ENCODE measurements at places on chromosomes 5 and 9.

GRCh38 chr9:113675475-113675941 is 200.6 kb upstream of the ZNF618 start:
- no peak for DNase-seq

DNA sequence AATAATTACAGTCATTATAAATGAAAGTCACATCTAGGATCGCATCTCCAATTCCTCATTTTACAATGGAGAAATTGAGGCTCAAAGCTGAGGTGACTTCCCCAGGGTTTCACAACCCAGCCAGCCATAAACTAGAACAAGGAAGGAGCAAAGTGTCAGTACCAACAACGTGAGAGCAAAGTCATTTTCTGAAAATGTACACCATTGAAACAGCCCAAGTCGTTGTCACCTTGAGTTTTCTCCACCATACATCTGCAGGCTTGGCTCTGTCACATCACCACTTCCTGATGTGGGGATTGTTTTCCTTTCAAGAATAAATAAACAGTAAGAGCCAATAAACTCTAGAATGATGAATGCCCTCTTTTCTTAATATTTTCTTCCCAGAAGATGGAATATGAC is 184.5 kb upstream of the PTGER4 start:
- DNase-seq, result no peak

GRCh38 chr9:121199921-121200320 is 1.7 kb downstream of the RAB14 start:
- no peak for DNase-seq

- DNase-seq, result no peak
These were observed 569.6 kb upstream of the BRINP1 start for GRCh38 chr9:119938871-119939270.

DNA sequence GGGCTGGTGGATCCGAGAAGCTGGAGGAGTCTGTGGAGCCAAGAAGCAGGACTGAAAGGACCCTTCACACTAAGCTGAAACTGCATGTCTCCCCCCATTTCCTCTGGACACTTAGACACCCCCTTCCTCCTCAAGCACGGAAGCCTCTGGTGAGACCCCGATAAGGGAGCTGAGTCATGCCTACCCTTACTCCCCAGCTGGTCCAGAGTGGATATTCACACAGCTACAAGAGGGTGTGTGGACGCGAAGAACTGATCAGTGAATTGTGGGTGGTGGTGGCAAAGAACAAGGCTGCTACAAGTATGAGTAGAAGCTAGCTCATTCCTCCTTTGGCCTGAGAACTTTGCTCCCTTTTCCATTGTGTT is 4.3 kb downstream of the TLN1 start:
- DNase-seq, result no peak

- no peak for DNase-seq
These were observed 145.9 kb downstream of the HINT1 start for GRCh38 chr5:131019111-131019510.

DNA sequence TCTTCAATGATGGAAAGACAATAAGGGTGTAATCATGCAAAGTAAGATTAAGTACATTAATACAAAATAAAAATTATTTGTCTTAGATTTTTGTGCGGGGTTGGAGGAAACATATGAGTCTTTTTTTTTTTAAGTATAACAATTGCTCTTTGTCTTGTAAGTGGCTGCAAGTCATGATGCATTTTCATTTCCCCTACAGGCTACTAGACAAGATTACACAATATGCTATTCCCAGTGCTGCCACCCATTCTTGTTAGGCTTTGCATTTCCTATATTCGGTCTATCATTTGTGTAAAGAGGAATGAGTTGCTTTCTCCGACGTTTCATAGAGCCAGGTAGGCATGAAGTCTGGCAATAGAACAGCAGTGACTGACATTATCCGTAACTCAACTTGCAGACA is 294.2 kb upstream of the CYLC2 start:
- DNase-seq, result no peak

DNA sequence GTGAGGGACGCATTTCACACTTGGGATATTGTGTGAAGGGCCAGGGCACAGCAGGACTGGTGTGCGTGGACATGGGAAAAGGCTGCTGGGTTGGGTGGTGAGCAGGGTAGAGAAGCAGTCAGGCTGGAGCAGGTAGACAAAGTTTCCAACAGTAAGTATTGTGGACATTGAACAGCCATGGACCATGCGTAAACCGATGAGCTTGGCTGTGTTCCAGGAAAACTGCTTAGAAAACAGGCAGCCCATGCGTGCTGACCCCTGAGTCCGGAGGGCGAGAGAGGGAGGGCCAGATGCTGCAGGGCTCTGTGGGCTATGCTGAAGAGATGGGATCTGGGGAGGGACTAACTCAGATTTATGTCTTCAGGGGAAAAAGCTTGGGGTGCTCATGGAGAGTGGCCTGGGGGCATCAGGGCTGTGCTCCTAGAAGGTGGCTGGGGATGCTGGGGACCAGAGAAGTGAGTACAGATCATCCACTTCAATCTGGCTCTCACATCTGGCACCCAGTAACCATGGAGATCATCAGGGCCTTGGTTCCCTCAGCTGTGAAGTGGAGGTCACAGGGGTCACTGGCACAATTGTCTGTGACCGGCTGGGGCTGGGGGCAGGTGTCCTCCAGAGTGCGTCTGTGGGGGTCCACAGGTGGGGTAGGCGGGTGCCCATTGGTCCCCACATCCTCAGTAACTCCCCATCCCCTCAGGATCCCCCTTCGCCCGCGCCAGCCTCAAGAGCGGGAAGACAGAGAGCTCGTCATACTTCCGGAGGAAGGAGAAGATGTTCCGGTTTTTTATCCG is 93.3 kb downstream of the CACNA1B start:
- DNase-seq, result no peak

DNA sequence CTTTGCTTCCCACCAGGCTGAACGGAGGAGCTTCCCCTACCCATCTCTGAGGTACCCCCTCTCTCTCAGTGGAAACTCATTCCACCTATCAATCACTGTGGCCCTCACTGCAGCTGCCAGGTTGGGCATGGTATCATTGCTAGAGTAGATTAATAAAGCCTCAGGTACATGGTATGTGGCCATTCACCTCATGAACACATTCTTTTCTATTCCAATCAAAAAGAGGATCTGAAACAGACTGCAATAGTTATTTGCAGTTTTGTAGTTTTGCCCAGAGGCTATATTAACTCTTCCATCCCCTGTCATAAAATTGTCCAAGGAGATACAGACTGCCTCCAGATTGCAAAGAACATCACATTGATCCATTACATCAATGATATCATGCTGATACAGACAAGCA is 85.8 kb upstream of the MVB12B start:
- DNase-seq, result no peak

GRCh38 chr5:80238778-80239679 is 16.8 kb downstream of the SERINC5 start:
- peak; percentile 43 for DNase-seq

- DNase-seq, result no peak
These were observed 178.3 kb upstream of the ZNF608 start for GRCh38 chr5:124924729-124925128.

- no peak for DNase-seq
These were observed 52.8 kb upstream of the CCDC112 start for GRCh38 chr5:115349001-115349817.

- no peak for DNase-seq
These were observed 26.7 kb downstream of the RNF145 start for GRCh38 chr5:159182691-159183090.

DNA sequence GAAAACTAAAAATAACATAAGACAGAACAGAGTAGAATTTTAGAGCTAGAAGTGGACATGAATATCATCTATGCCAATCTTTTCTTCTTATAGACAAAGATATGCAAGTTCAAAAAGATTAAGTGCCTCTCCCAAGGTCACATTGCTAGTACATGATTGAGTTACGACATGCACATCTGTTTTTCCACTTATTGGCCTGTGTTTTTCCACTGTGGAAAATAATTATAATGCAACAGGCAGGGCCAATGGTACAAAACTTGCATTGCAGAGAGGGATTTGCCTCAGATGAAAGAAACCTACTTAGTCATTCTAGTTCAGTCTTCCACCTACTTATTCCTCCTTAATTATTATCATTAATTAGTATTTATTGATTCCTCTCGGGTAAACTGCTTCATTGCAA is 407.8 kb upstream of the SGCD start:
- DNase-seq, result no peak

GRCh38 chr9:135905380-135906258 is 1.7 kb downstream of the CAMSAP1 start:
- DNase-seq, result no peak

GRCh38 chr5:125492977-125493376 is 746.5 kb upstream of the ZNF608 start:
- DNase-seq, result no peak

DNA sequence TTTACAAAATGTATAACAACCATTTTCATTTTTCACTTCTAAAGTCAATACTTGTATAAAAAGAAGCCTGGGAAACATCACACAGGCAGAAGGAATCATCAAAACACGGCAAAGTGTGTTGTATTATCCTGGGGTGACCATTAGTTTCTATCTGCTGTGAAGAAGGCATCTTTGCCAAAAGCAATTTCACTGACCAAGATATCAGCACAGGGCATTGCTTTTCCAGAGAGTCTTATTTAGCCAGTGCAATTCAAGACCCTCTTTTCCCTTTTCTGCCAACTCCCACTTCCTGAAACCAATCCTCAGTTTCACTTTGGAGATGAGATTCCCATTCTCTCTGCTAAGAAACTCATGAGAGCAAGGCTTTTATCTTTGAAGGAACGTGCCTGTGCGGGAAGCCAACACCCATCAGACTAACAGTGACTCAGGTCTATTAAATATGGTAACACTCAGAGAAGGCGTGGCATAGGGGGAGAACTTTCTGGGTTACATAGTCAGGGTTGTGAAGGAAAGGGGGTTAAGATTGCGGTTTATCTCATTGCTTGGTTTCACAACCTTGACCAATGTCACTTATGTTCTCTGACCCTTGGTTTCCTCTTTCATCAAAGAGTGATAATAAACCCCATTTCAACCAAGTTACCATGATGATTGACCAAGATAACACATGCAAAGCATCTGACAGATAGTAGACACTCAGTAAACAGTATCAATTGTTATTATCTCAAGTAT is 666.9 kb upstream of the KLF4 start:
- no peak for DNase-seq

DNA sequence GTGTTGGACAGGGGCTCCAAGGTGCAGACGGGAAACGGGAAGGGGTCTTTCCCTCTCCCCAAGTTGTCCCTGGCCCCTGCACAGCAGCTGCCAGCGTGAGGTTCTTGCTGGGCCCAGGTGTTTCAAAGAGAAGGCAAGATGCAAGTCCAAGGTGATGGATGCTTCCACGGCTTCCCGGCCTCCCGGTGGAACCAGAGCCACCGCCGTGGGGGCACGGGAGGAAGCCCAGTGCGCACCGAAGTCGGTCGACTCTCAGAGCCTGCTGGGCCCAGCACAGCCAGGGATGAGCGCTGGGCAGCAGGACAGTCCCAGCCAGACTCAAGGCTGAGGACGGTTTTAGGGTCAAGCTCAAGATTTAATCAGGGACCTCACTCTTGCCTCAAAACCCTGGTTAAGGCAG is 25.2 kb upstream of the BARHL1 start:
- DNase-seq, result no peak

DNA sequence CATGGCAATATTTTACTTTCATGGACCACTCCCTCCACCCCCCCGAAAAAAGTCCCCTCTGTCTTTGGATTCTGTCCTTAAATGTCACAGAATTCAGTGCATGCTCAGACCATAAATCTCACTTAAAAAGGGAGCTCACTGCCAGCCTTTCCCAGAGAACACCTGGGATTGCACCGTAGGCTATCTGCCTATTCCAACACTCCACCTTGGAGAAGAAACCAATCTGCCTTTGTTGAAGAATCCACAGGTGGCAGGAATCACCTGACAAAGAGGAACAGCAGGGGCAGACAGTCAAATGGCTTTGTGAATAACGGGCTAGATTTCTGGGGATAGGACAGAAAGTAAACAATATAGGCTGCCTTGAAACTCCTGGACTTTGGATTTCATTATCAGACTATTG is 306.7 kb upstream of the BRINP1 start:
- DNase-seq, result no peak

- DNase-seq, result no peak
These were observed 17.8 kb downstream of the DIMT1 start for GRCh38 chr5:62385816-62386400.

DNA sequence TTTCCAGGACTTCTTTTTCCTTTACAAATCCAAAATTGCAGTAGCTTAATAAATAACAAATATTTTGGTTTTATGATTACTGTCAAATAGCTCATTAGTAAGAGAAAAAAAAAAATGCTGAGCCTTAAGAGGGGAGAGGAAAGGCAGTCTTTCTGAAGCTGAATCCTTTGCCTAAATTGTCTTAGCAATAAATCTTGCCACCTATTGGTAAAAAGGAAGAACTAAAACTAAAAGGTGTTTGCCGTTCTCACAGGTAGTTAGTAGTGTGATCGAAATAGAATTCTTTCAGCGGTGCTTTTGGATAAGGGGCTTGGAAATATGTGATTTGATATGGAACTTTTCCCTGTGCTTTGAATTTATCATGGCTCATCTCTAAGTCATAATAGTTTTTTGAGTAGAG is 31.2 kb downstream of the PIK3R1 start:
- no peak for DNase-seq

DNA sequence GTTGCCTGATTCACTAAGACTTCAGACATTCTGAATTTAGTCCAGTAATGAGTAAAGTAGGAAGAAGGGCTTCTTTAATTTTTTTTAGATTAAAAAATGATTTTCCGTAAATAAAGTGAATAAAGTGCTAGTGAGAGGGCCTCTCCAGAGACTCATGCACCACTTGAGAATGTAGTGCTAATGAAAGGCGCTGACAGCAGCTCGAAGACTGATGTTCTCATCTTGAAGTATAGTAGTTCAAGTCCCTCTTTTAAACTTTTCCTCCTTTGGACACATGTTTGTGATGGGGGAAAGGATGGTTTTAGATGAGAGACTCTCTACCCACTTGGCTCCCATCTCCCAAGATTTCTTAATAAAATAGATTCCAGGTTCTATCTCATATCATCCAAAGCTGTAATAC is 48.5 kb downstream of the G3BP1 start:
- no peak for DNase-seq

DNA sequence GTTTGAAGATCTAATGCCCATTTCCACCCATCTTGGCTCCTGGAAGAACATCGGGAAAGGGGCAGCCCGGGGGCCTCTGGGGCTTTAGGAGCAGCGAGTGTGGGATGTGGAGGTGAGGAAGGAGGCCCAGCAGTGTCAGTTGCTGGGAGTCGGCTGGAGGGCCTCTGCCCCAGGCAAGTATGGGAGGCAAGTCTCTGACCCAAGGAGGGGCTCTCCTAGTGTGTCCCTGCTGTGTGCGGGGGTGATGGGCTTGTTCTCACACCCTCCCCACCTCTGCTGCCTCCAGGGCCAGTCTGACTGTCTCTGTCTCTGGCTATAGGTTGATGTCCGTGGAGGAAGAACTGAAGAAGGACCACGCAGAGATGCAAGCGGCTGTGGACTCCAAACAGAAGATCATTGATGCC is 129.7 kb downstream of the DAB2IP start:
- DNase-seq, result no peak

DNA sequence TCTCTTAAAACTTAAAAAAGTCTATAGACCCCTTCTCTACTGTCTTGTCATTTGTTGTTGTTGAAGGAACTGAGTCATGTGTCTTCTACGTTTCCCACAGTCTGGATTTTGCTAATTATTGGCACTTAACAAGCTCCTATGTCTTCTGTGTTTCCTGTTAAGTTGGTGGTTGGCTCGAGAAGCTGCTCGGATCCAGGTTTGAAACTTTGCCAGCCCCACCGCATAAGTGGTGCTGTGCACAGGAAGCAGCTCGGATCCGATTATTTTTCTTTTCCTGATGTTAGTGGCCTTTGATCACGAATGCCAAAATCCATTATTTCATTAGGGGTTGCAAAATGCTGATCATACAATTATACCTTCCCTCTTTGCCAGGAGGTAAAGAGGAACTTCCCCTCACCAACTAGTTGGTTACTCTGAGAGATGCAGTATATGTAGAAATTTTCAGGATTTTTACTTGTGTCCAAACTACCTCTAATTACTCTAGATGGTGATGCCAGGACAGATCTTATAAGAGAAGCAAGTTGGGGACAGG is 186.5 kb downstream of the NSG2 start:
- DNase-seq, result no peak
